ENCODE measurements at places on chromosomes 11 and 22.
A peak's percentile ranks its signal among the peaks of the same experiment; 100 is the strongest.

GRCh38 chr22:37212174-37212906, at the start of gene SSTR3:
Gene SSTR3, minus strand, starts transcription at chr22:37212477. Its CDS starts 4,674 bp downstream, at chr22:37207803.
- DNase-seq = no peak

- peak; percentile 15 for DNase-seq
These were observed 10.9 kb downstream of the GAB2 start for GRCh38 chr11:78406568-78407196.

- no peak for DNase-seq
These were observed 6.9 kb upstream of the MS4A14 start for GRCh38 chr11:60389279-60389910.

- DNase-seq = no peak
These were observed 24.9 kb downstream of the ART5 start for GRCh38 chr11:3616721-3617460.

DNA sequence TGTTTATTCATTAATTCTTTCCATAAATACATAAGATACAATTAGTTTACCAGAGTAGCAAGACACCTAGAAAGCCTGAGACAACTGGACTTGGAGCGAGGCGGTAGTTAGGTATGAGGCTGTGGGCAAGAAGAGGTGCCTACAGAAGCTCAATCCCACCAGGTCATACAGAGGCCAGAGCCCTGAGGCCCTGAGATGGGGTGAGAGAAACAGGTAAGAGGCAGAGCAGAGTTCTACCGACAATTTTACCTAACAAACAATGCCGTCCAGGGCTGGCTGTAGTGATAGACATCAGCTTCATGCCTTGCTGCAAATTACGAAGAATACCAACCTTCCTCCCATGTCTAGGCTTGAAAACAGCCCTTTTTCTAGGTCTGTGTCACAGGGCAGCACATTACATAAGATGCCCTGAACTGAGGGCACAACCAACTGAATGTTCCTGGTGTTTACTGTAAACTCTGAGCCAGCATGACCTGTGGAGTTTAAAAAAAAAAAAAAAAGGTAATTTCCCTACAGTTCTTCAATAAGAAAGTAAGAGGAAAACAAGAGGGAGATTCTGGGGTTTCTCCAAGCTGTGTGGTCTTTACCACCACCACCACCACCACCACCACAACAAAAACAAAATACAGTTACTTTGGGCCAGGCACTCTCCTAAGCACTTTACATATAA, 105.8 kb downstream of the GAB2 start:
- DNase-seq = no peak
